NCI-H524 treated with DMSO at 0.1 percent for 48 hours (cell line): ENCODE measurements at places on chromosomes 3 and 15.

DNA sequence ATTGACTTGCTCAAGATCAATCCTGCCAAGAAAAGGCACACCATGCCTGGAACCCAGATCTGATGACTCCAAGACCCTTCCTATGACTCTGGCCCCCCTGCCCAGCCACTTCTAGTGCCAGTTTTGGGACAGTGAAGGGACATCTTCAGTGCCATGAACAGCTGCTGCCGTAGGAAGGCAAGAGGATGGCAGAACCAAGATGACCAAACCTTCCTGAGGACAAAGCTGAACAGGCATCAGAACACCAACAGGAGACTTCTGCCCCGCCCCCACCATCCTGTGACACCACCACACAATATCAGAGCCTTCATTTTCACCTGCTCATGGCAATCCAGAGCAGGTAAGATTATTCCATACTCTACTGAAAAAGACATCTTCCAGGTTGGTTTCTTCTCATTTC lies 33.0 kb downstream of the ZNF445 start:
- no peak for DNase-seq

DNA sequence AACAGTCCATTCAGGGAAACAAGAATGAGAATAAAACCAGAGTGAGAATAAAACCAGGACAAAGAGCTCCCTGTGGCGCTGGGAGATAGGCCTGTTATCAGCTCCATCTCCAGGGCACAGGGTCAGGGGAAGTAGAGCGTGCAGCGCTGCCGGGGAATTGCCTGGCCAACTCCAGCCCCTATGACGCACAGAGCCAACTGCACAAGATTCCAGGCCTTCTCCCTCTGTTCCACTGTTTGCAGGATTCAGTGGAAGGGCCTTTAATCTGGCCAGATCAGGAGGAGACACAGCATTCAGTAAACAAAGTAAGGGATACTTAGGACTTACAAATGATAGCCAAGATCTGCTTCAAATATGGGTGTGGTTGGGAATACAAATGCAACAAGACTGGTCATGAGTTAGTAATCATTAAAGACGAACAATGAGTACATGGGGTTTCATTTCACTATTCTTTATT lies 49.4 kb downstream of the ITGB5 start:
- no peak for DNase-seq

DNA sequence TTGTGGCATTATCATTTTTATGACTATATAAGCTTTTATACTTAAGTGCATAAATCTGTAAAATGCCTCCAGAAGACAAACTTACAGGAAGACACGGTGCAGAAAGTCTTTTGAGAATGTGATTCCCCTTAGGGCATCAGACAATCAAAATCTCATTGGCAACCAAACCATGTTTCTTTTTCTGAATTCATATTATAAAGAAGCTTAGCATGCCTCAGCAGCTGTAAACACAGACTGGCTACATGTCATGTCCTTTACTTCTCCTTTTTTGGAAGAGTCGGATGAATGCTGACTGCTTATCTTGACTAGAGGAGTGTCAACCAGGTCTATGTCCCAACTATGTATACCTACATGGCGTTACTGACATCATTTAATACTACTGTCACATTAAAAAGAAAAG lies 150.1 kb downstream of the PLD1 start:
- DNase-seq: no peak

- DNase-seq: no peak
Measured at GRCh38 chr3:30770387-30770786, 124.1 kb downstream of the GADL1 start.

GRCh38 chr15:92647467-92648163 lies 8.0 kb downstream of the FAM174B start:
- no peak for DNase-seq

DNA sequence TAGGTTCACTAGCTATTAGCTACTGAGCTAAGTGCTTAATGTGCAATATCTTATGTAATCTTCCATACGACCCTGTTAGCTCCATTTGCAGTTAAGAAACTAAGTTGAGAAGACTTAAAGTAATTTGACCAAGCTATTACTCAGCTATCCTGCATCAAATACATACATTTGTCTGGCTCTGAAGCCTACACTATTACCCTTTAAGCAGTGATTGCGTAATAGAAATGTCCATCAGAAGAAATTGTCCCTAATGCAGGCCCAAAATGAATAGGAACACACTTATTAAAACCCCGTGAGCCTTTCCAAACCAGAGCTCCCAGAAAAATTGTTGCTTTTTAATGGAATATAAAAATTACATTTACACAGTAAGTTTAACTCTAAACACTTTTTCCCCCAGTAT lies 5.3 kb upstream of the MYO1E start:
- no peak for DNase-seq

DNA sequence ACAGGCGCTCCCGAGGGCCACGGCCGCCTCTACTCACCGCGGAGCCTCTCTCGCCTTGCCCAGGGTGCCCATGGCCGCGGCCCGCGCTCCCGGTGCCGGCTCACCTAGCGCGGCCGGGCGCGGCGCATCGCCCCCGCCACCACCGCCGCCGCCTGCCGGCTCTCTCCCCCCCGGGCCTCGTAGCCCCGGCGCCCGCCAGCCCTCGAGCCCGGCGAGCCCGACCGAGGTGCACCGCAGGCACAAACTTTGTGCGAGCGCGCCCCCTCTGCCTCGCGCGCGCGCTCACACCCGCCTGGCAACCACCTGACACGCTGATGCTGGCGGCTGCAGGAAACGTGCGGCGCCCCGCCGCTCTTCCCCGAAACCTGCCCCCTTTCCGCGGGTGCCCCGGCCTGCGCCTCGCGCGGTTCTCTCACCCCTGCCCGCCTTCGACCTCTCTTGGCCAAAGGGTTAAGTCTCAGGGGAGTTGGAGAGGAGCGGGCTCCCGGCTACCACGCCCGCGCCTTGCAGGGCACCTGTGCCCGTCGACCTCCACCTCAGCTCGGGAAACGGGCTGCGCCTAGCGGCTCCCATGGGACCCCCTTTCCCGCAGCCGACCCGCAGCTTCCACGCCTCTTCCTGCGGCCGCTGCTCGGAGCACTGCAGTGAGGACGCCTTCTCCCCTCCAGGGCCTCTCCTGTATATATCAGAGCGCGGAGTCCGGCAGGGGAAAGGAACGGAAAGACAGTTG lies at the start of gene RASGRP1:
Gene RASGRP1, minus strand, starts transcription at position 258 of the 730 bp plus-strand sequence. Its CDS starts 186 bp downstream, at position 72.
- DNase-seq: no peak

- no peak for DNase-seq
Measured at GRCh38 chr3:13373975-13374586, 46.0 kb downstream of the NUP210 start.

DNA sequence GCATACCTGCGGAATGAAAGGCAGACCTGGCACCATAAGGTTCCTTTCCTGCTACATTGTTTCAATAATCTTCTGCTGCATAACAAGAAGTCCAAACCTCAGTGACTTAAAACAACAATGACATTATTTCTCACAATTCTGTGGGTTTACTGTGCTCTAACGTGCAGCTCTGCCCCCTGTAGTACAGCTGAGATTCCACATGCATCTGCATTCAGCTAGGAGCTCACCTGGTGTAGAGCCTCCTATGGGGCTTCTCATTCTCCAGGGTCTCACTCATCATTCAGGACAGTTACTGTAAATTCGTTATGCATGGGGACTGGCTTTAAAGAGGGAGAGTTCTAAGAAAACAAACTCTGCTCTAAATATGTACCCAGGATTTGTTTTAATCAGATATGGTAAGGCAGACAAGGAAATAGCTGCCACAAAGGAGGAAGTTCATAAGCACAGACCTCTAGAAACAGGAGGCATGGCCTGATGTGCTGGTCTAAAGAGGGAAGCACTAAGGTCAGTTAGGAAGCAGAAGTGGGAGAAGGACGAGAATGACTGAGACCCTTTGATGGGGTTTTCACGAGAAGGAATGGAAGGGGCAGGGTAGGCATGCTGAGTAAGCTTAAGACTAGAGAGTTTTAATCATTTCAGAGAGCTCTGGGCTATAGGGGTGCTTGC lies 347.0 kb downstream of the NEK10 start:
- no peak for DNase-seq

DNA sequence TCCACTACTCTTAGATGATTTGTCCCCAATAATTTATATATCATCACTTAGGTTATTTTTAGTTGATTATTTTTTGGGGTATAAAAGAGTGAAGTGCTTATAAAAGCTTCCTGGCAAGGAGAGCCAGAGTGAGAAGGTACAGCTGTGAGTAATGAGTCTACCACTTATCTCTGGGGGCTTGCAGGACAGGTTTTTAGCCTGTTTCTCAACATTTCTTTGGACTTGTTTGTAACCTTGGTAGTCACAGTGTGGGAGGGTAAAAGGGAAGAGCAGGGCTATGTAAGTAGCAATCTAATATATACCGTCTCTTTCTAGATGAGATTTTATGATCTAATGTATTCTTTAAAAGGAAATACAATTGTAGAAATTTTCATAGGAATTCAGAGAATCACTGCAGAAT lies 321.3 kb upstream of the GOLIM4 start:
- DNase-seq: no peak

DNA sequence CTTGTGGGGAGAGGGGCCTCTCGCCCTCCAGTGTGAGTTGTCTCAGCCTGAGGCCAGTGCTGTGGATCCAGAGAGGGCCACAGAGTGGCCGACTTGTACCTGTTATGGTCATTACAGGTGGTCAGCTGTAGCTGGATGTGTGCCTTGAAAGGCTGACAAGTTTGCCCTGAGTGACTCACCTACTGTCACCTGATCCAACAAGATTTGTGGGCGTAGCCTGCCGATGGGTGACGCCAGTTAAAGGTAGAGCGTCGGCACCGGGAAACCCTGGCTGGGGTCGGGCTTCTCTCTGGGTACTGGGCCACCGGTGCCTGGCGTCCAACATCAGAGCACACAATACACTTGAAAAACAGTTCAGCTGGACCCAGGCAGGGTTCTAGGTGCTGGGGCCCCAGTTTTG lies 2.8 kb upstream of the ISG20 start:
- DNase-seq: no peak

GRCh38 chr15:67350042-67350441 lies 95.5 kb downstream of the IQCH start:
- DNase-seq: no peak

GRCh38 chr15:57527382-57528091 lies 64.2 kb upstream of the MYZAP start:
- DNase-seq: peak; percentile 95

DNA sequence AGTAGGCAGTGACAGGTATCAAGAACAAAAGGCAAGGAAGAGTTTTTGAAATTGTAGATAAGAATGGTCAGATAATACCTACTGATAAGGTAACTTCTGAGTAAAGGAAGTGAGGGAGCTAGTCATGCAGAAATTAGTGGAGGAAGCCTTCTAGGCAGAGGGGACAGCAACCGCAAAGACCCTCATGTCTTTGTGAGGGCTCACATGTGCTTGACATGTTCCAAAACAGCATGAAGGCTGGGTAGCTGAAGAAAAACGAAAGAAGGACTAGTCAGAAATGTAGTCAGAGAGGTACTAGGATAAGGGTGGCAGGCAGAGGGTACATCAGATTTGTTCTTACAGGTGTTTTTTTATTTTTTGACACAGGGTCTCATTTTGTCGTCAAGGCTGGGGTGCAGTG lies 5.3 kb downstream of the SIN3A start:
- DNase-seq: no peak

DNA sequence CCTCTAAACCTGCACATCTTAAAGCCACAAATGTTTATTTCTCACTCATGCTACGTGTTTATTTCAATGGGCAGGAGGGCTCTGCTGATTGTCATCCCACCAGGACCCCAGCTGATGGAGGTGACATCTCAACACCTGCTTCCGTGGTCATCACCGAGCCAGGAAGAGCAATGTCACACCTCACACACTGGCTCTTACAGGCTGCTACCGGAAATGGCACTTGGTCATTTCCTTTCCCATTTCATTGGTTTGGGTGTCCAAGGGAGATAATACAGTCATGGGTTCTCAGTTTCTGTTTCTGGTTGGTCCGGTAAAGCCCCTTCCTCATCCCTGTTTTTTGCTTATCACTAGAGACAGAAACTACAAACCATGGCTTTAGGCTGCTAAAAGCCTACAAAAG lies 41.9 kb downstream of the ABHD2 start:
- DNase-seq: no peak

DNA sequence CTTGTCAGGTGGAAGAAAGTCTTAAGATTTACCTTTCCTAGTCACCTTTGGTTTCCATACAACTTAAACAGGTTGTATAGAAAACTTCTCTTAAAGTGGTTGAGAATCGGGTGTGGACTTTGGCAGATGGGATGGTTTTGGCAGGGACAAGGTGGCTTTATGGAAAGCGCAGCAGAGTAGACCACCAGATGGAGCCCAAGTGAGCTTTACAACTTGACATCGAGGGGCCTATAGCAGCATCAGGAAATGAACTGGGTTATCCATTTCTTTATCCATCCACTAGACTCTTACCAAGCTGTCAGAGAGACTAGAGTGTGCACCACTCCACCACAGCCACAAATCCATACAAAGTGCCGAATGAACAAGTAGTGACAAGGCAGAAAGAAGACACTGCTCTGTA lies 85.3 kb upstream of the MBNL1 start:
- DNase-seq: peak; percentile 72

GRCh38 chr15:92346063-92346462 lies 47.6 kb upstream of the ST8SIA2 start:
- DNase-seq: no peak

- DNase-seq: no peak
Measured at GRCh38 chr3:69051756-69052471, at the start of gene TMF1. TMF1 (minus strand) TSS chr3:69052333; CDS start chr3:69052086, 247 bp downstream.

- no peak for DNase-seq
Measured at GRCh38 chr3:67808906-67809305, 154.5 kb upstream of the SUCLG2 start.

- no peak for DNase-seq
Measured at GRCh38 chr3:39154280-39155021, 1.1 kb upstream of the CSRNP1 start.

DNA sequence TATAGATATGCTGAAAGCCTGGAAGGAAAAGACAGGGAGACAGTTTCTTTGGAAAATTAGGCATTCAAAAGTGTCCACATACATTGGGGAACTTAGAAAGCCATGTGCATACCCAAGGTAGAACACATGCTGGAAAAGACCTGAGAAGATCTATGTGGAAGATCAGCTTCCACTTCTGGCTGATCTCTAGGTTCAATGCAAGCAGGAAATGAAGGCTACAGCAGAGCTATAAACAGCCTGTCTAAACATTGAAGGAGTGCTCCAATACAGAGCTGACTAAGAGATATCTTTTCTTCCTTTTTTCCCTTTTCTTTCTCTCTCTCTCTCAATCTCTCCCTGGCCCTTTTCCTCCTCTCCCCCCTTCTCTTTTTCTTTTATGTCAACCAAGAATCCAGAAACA lies 73.6 kb upstream of the TCF12 start:
- no peak for DNase-seq
